ENCODE measurements at places on chromosomes 5 and 9. TPM values are rescaled to one million over a fixed set of nuclear protein-coding genes. Genes with fewer than 3 reads are reported as not detected.

The FBXW2 gene
- total RNA-seq = 19.7 TPM

The CCL19 gene
- total RNA-seq = 2.6 TPM

The CCL21 gene
- 12.1 TPM for total RNA-seq

The BTNL8 gene
- not detected for total RNA-seq

DNA sequence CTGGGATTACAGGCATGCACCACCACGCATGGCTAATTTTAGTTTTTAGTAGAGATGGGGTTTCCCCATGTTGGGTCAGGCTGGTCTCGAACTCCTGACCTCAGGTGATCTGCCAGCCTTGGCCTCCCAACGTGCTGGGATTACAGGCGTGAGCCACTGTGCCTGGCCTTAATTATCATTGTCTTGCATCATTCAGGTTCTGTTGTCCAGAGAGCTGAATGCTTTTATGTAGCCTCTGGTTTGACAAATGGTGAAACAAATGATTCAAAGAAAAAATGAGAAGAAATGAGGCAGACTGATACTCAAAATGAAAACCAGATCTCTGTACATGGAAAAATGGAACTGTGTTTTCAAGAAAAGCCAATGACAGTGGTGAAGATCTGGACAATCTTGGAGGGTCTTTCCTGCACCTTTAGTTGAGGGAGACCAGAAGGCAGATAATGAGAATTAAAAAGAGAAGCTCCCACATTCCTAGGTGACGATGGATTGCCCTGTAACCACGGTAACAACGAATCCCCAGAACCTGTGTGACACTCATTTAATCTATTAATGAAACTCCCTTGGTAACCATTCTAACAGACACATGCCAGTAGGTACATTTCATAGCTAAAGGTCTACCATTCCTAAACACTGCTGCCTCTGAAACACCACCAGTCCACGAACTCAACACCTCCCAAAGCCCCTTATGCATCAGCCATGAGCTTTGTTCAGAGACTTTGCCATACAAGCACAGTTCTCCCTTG is 1.6 kb downstream of the TEX48 start:
- no peak overlapping the region for H3K27ac ChIP-seq
- H3K4me1 ChIP-seq = peaks cover 3% of the 10 kb centered on the region
- no peak for DNase-seq
- no peaks in the 10 kb centered on the region for H3K27me3 ChIP-seq
- H3K4me3 ChIP-seq = no peak overlapping the region
